ENCODE measurements at places on chromosomes 7 and 10.

DNA sequence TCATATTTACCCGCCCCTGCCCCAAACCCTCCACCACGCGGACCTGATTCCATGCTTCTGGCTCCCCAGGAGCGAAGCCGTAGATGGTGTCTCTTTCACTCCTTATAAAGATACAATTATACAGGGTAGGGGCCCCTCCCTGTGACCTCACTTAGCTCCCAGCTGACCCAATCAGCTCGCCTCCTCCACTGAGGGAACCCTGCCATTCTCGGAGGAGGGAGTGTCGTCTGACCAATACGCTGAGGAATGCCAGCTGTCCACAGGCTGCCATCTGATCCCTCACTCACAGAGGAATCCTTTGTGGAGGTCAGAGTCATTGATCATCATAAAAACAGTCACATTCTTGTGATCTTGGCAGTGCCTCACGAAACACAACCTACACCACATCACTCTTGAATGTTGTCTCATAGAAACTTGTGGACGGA lies 67.5 kb upstream of the INSIG1 start:
- peak; percentile 97 for DNase-seq

- no peak for DNase-seq
Observed at GRCh38 chr10:78304091-78305045, 270.7 kb downstream of the RPS24 start.

DNA sequence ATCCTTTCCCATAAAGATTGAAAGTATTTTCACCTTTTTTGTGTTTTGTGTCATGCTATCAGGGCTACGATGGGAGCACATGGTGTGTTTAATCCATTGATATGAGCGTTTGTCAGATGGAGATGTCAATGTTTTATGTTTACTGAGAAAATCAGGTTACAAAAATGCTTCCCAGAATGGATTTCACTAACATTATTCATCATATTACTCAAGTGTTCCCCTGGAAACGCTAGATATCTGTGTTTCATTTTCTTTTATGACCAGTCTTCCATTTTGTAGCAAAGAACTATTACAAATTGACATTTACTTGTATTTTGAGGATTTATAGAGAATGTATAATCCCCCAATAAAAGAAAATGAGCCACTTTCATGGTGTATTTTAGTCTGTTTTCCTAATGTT lies 293.5 kb upstream of the AKR1E2 start:
- peak; percentile 66 for DNase-seq

- DNase-seq: no peak
Observed at GRCh38 chr7:45980181-45980905, 59.3 kb upstream of the IGFBP3 start.

DNA sequence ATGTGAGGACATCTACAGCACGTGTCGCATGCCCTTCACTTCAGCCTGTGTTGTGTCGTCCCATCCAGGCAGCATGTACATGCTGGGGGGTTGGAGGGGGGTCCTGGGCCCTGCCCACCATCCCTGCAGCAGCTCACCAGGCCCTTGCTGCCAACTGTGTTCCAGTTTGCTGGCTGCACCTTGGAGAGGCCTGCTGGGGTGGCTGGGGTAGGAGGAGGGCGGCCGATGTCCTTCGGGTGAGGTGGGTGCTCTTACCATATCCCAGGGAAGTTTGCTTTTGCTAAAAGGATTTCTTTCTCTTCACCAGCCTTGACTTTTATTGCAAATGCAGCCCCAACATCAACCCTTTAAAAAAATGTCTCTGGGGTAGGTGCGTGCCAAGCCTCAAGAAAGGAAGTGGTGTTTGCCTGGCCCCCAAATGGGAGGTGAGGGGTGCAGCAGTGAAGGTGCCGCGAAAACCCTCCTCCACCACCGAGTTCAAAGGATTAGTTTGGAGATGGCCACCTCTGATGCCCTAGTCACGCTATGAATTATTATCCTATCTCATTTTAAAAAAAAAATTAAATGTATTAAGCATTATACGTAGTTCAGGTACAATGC lies 165.8 kb upstream of the KLF6 start:
- no peak for DNase-seq

GRCh38 chr10:111874576-111874975 lies 309.0 kb downstream of the GPAM start:
- DNase-seq: peak; percentile 36

- DNase-seq: peak; percentile 73
Observed at GRCh38 chr10:74047304-74047703, 49.4 kb downstream of the VCL start.

DNA sequence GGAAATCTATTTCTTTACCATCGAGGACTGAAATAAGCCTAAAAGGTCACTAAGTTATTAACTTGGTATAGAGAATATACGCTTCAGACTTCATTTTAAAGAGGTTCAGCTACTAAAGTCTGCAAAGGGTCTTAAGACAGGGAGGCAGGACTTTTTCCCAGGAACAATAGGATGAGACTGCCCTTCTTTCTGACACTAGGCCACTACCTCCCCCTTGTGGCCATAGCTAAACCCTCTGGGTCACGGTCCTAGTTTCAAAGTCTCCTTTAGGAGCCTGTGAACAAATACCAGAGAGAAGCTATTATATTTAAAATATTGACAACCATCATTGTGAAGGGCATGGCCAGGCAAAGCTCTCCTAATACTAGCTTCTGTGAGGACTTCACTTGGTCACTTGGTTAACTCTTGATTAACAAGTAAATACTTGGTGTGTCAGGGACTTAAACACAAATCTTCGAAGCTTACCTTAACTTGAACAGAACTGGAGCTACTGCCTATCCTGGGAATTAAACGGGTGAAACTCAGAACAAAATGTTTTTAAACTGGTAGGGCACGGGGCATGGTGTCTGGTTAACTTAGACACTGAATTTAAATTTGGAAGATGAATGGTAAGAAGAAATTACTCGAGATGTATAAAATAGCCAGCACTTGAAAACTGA lies 75.6 kb downstream of the CCDC6 start:
- peak; percentile 13 for DNase-seq

DNA sequence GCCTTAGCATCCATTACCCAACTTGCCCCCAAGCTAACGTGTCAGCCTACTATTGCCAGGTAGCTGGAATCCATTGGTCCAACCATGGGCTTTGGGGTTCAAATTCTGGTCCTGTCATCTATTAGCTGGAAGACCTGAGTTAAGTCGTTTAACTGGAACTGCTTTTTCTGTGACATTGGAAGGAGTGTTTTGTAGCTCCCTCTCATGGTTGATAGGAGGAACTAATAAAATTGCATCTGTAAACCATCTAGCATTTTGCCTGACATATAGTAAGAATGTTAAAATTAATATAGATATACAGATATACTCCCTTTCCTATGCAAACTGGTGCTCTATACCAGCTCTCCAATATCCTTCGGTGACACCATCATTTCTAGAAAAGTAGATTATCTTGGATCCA lies 23.8 kb upstream of the SLF2 start:
- DNase-seq: no peak

- DNase-seq: no peak
Observed at GRCh38 chr10:102863660-102864059, 5.6 kb upstream of the AS3MT start.

GRCh38 chr7:83466956-83467355 lies 182.0 kb downstream of the SEMA3E start:
- no peak for DNase-seq

DNA sequence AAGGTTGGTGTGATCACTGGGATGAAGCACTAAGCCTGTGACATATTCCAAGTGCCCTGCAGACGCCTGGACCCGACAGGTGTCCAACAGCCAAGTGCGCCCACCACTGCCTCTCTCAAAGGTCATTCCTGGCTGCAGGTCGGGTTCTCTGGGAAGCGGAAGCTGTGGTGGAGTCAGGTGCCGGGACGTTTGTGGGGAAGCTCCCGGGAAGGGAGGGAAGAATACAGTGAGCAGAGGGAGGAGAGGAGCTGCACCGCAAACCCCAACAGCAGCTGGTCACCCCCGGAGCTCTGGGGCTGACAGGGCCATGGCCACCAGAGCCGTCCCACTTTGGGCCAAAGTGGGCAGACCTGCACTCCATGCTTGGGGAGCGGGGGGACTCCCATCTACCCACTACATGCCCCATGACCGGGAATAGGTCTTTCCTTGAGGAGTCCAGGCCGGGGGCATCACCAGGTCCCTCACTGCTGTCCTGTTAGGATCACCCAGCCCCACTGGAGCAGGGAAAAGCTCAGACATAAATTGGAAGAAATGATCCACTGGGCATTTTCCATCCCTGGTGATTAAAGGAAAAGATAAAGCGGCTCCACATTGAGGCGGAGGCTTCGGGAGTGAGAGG lies 84.5 kb upstream of the PPP2R2D start:
- DNase-seq: no peak

DNA sequence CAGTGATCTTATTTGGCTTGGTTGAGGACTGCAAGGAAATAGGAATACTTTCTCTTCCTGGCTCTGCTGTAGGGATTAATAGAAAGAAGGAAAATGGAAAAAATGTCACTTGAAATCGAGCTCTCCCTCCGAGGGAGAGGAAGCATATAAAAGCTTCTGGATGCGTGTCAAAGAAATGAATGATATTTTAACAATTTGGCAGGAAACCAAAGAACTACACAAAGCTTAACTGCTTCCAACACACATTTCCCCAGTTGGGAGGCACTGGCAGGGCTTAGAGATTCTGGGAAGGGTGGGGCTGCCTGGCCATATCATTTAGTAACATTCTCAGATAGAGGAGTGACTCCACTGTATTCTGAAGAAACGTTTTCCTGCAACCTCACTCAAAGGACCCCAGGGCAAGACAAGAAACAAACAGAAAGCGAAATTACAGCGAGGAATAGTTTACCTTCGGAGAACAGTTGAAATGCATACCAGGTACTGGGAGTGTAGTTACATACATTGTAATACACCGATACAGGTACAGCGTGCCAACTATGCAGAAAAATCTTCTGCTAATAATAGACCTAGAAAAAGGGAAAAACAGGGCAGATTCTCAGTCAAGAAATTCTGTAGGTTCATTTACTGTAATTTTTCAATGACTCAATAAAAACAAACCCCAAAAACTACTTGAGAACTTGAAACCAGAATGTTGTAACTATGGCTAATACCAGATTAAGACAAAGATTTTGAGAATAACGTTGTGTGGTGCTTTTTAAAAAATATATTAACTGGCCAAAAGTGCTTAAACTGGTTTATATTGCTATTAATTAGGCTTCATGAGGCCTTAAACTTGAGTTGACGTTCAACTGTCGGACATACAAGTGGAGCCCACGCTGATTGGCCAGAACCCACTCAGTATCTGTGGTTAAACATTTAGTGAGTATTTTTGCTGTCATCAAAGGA lies 75.7 kb upstream of the ASAH2 start:
- peak; percentile 66 for DNase-seq

GRCh38 chr10:13335881-13336280 lies 12.2 kb downstream of the SEPHS1 start:
- no peak for DNase-seq

GRCh38 chr10:69483963-69484362 lies 32.7 kb downstream of the TSPAN15 start:
- no peak for DNase-seq

DNA sequence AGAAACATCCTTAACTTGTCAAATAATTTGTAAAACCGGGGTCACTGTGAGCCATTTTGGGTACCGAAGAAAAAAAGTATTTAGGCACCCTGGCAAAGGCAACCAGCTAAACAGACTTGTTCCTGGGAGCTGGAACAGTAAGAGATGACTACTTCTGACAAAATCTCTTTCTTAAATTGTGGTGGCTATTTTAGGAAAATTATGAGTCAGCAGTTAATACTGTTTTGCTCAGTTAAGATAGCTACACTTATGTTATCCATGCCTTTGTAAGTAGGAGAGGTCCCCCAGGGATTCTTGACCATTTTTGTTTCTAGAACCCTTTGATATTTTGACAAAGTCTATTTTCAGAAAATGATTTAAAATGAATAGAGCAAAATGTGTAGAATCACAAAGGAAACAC lies 68.7 kb downstream of the TAX1BP1 start:
- DNase-seq: peak; percentile 34

DNA sequence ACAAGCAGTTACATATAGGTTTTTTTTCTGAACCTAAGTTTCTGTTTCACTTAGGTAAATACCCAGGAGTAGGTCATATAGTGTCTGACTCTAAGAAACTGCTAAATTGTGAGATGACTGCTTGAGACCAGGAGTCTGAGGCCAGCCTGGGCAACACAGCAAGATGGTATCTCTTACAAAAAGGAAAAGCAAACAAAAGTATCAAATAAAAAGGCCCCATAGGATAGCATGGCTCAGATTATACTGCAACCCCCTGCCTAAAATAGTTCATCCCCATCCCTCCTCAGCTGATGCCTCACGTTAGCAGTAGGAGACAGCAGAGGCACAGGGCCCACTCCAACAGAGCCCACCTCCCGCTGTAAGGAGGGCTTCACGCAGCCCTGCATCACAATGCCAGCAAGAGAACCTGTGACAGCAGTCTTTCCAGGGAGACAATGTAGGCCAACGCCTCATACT lies 90.3 kb downstream of the SRPK2 start:
- DNase-seq: no peak

- peak; percentile 83 for DNase-seq
Observed at GRCh38 chr7:115618676-115619075, 411.9 kb downstream of the TFEC start.

GRCh38 chr7:26680587-26680986 lies 183.8 kb downstream of the SKAP2 start:
- no peak for DNase-seq

- no peak for DNase-seq
Observed at GRCh38 chr7:90412458-90413184, 9.4 kb downstream of the CLDN12 start.

GRCh38 chr10:45238896-45239295 lies 76.5 kb downstream of the OR13A1 start:
- DNase-seq: no peak

GRCh38 chr10:60822809-60823208 lies 44.5 kb downstream of the CDK1 start:
- DNase-seq: no peak

DNA sequence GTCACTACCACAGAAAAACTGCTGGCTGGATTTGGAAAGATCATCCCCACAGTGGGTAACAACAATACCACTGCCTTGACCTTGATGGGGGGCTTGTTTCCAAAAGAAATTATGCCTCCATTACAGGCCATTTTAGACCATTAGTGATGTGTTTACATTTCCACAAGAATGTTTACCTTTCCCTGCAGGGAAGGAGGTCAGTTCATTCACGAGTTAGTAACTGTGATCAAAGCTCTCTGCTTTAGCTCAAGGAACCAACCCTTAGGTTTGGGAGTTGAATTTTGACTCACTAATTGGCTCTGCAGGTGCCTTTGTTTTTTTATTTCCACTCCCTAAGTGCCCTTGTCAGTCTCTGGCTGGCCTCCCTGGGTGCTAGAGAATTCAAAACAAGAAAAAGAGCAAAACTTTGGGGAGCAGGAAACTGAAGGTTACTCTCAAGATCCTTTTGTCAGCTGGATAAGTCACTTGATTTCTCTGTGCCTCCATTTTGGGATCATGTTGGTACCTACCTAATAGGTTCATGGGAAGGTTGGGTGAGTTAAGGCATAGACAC lies 41.1 kb upstream of the NUPR2 start:
- DNase-seq: no peak

- DNase-seq: peak; percentile 73
Observed at GRCh38 chr7:134448356-134449229, 10.3 kb downstream of the AKR1B1 start.

GRCh38 chr10:102644066-102644645 lies at the start of gene TRIM8:
TRIM8 (plus strand) TSS chr10:102644479; CDS start chr10:102644618, 139 bp downstream.
- no peak for DNase-seq

GRCh38 chr7:130884437-130885417 lies 150.7 kb upstream of the KLF14 start:
- no peak for DNase-seq

GRCh38 chr10:103504181-103504783 lies 10.8 kb downstream of the NEURL1 start:
- DNase-seq: peak; percentile 87

GRCh38 chr7:25574828-25575227 lies 346.5 kb upstream of the NPVF start:
- no peak for DNase-seq

All from skeletal muscle cell (primary cell).